CD4-positive, alpha-beta T cell treated with Interferon gamma for 1 hour (primary cell): ENCODE measurements at places on chromosomes 6 and 20.

DNA sequence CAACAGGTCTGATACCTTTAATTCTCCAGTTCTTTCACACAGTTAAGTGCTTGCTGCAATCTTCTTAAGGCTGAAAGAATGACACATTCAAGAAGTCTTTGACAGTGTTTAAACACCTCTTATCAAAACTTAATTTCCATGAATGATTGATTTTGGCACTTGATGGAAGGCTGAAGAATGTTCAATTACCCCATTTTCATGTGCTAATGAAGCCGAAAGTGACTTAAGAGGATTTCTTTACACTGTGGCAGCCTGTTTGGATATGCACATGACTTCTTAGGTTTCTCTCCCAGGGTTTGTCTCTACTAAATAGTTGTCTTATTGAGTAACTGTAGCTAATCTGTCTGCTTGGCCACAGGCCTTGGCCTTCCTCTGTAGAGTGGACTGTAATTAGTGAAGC, 81.1 kb upstream of the PRDM1 start:
- no peak for DNase-seq

DNA sequence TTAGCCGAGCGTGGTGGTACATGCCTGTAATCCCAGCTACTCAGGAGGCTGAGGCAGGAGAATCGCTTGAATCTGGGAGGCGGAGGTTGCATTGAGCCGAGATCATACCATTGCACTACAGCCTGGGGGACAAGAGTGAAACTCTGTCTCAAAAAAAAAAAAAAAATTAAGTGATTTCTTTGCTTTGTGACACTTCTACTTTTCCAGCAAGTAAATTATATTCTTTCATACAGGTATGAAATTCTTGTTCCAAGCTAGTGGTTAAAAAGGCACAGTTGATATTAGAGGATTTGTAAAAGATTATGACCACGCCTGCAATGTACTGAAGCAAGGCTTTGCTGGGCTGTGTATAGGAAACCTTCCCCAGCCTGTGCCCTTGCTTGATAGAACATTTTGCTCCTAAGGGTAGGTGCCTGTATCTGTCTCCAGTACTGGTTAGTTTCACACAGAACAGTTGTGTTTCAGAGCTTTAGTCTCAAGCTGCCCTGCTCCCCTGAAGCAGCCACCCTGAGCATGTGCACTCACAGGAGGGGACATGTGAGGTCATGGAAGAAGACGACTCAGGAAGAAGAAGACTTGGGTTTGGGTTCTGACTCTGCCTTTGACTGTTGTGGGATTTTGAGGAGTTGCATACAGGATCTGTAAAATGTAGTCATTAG, 10.2 kb downstream of the PTPN1 start:
- DNase-seq = no peak

GRCh38 chr20:48629069-48629959, 198.5 kb downstream of the PREX1 start:
- DNase-seq = no peak

DNA sequence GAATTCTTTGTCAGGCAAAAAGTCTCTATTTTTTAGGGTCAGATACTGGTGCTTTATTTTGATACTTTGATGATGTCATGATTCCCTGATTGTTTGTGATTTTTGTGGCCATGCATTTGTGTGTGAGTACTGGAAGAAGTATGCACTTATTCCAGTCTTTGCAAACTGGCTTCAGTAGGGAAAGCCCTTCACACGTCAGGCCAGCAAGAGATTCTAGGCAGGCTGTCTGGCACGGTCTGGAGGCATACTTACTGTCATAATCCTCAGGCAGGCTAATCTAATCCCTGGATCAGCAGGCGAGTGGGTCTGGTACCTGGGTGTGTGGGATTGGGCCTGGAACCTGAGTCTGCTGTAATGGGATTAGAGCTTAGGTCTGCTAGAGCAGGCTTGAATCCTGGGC, 391.8 kb upstream of the MMS22L start:
- no peak for DNase-seq

GRCh38 chr6:9504191-9504590, 910.7 kb downstream of the TFAP2A start:
- DNase-seq = no peak
